ENCODE measurements at places on chromosomes 12 and 14.
A peak's percentile ranks its signal among the peaks of the same experiment; 100 is the strongest.

DNA sequence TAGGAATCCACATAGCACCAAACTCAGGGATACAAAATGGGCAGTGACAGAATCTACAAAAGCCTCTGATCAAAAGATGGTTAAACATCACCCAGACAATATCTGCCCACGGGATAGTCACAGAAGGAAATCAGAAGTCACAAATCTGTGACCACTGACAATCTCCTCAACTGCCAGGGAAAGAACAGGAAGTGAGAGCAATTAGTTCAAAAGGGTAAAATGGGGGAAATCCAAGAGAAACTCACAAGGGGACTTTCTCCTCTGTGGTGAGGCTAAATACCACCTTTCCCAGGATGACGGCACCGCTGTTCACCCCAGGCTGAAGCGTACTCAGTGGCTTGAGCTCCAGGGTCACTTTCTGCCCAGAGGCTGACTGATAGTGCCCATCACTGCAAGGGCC lies 10.7 kb downstream of the TTC5 start:
- peaks cover 4% of the 10 kb centered on the region for H3K4me1 ChIP-seq
- H3K4me3 ChIP-seq: no peak overlapping the region
- H3K27me3 ChIP-seq: no peaks in the 10 kb centered on the region
- H3K36me3 ChIP-seq: peaks cover 81% of the 10 kb centered on the region

DNA sequence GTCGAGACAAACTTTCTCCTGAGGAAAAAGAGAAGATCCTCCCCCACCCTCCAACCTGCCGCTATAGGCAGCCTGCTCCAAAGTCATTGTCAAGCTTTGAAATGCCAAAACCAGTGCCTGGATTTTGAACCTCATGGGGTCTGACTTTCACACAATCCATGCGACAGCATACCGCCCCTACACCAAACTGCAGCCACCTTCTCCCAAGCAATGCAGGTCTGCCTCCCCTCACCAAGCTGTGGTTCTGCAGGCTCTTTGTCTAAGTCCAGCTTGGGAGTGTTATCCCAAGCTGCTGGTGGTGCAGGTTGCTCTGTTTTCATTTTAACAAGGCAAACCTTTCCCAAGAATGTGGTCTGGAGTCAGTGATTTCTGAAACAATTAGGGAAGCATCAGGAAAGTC lies 12.4 kb downstream of the TBX5 start:
- no peak for DNase-seq
- peaks cover 87% of the 10 kb centered on the region for H3K27me3 ChIP-seq
- H3K27ac ChIP-seq: no peak overlapping the region
- H3K4me1 ChIP-seq: no peaks in the 10 kb centered on the region
- H3K4me3 ChIP-seq: no peak overlapping the region
- no peaks in the 10 kb centered on the region for H3K36me3 ChIP-seq

DNA sequence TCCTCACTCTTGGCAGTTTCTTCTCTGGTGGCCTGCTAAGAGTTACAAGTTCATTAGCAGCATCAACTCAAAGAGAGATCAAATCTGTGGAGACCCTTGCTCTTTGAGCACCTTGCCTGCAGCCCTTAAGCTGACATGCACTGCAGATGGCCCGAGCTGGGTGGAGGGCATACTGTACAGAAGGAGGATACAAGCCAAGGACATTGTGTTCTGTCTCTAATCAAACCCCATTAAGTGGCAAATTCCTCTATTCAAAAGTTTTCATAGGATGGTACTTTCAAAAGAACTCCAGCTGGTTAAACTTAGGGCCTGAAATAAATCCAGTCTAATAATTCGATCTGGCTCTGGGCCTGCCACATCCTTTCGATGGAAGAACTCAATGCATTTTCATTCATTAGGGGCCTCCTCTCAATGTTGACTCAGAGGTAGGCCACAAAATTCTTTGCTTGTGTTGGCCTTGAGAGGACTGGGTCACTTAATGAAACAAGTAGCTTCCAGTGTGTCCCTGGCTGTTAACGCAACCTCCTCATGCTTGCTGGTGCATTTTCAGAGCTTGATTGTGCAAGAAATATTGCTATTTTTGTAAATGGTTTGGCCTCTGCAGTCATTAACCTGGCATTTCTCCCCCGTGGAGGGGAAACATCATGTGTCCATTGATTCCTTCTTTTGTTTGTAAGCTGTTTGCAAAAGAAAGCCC lies 318.2 kb downstream of the NUAK1 start:
- no peaks in the 10 kb centered on the region for H3K36me3 ChIP-seq
- H3K27me3 ChIP-seq: no peaks in the 10 kb centered on the region
- no peak for DNase-seq
- H3K4me1 ChIP-seq: no peaks in the 10 kb centered on the region
- H3K27ac ChIP-seq: no peak overlapping the region

- H3K27me3 ChIP-seq: no peaks in the 10 kb centered on the region
- H3K36me3 ChIP-seq: no peaks in the 10 kb centered on the region
- H3K4me1 ChIP-seq: peaks cover 29% of the 10 kb centered on the region
- H3K4me3 ChIP-seq: no peak overlapping the region
Measured at GRCh38 chr12:124837958-124838803, 25.5 kb downstream of the SCARB1 start.

DNA sequence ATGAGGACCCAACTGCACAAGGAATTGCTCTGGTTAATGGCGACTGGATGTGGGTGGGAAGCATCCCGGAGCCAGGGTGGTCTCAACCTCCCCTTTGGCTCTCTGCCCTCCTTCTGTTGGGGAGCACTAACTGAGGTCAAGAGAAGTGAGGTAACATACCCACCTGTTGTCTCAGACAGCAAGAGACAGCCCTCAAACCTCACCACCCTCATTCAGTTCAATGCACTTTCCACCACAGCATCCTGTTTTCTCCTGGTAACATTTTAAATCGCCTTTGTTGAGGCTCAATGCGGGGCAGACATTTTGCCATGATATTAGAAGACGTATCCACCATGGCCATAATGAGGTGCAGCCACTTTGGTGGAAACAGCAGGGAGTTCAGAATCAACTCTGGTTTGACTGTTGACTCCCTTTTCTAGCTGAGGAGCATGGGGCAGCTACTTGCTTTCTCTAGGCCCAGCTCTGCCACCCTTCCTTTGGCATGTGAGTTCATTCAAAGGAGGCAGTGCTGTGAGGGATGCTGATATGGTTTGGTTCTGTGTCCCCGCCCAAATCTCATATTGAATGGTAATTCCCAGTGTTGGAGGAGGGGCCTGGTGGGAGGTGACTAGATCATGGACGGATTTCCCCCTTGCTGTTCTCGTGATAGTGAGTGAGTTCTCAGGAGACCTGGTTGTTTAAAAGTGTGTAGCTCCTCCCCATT lies 338.6 kb downstream of the PCNX1 start:
- H3K4me3 ChIP-seq: no peak overlapping the region
- H3K36me3 ChIP-seq: no peaks in the 10 kb centered on the region
- H3K27ac ChIP-seq: no peak overlapping the region
- no peaks in the 10 kb centered on the region for H3K27me3 ChIP-seq
- H3K4me1 ChIP-seq: peaks cover 7% of the 10 kb centered on the region
- no peak for DNase-seq

- no peak overlapping the region for H3K27ac ChIP-seq
- H3K4me3 ChIP-seq: no peak overlapping the region
- peaks cover 78% of the 10 kb centered on the region for H3K36me3 ChIP-seq
- H3K27me3 ChIP-seq: no peaks in the 10 kb centered on the region
- no peak for DNase-seq
- H3K4me1 ChIP-seq: no peaks in the 10 kb centered on the region
Measured at GRCh38 chr12:58870595-58870994, 49.7 kb downstream of the LRIG3 start.

GRCh38 chr12:126667339-126667738 lies 1599.6 kb upstream of the TMEM132C start:
- peak overlapping the region; percentile 96 for H3K27ac ChIP-seq
- H3K4me1 ChIP-seq: peaks cover 37% of the 10 kb centered on the region
- DNase-seq: peak; percentile 75
- H3K27me3 ChIP-seq: no peaks in the 10 kb centered on the region

DNA sequence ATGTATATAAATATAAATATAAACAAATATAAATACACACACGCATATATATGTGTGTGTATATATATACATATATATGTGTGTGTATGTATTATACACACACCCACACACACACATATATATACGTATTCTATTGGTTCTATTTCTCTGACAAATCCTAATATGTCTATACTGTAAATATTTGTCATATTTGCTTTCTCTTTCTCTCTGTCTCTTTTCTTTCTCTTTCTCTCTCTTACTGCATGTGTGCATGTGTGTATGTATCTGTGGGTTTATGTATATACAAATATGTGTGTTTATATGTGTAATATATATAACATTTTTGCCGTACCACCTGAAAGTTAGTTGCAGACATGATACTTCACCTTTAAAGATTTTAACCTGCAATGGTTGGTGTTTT lies 174.2 kb upstream of the PLEKHG7 start:
- no peaks in the 10 kb centered on the region for H3K36me3 ChIP-seq
- H3K4me1 ChIP-seq: no peaks in the 10 kb centered on the region
- H3K4me3 ChIP-seq: no peak overlapping the region
- H3K27me3 ChIP-seq: no peaks in the 10 kb centered on the region

DNA sequence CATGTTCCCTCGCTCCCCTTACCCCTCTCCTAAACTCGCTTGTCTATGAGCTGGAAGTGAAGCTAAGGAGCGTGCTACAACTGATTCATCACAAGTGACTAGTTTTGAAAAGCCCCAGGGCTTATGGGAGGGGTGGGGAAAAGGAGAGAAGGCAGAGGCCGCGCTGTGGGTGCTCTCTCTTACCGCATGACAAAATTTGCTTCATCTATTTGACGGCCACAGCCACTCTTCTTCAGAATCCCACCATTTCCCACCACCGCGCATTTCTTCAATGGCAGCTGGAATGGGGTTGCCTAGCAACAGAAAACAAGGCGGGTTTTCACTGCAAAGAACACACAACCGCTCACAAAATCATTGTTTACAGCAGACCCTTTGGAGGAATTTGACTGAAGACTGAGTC lies 79.4 kb downstream of the ST8SIA1 start:
- no peak overlapping the region for H3K4me3 ChIP-seq
- no peak for DNase-seq
- no peaks in the 10 kb centered on the region for H3K4me1 ChIP-seq
- H3K27me3 ChIP-seq: no peaks in the 10 kb centered on the region
- no peaks in the 10 kb centered on the region for H3K36me3 ChIP-seq

- H3K27ac ChIP-seq: no peak overlapping the region
- no peaks in the 10 kb centered on the region for H3K36me3 ChIP-seq
- no peak for DNase-seq
- no peaks in the 10 kb centered on the region for H3K27me3 ChIP-seq
- peaks cover 1% of the 10 kb centered on the region for H3K4me1 ChIP-seq
- H3K4me3 ChIP-seq: no peak overlapping the region
Measured at GRCh38 chr14:61404637-61405036, 83.3 kb downstream of the PRKCH start.

- no peak for DNase-seq
- peaks cover 44% of the 10 kb centered on the region for H3K4me1 ChIP-seq
- peak overlapping the region; percentile 97 for H3K27ac ChIP-seq
- H3K4me3 ChIP-seq: no peak overlapping the region
Measured at GRCh38 chr14:54686871-54687749, 120.2 kb downstream of the SAMD4A start.

DNA sequence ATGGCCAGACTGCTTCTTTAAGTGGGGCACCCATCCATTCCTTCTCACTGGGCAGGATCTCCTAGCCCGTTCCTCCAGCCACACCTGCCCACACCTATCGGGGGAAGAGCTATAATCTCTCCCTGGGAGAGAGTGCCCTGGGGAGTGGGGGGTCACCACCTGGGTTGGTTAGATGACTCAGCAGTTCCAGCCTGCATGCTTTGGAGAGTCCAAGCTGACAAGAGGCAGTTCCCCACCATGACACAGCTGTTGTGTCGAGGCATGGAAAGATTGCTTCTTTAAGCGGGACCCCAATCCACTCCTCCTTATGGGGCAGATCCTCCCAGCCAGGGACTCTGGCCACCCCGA lies 52.6 kb upstream of the PPFIA2 start:
- no peaks in the 10 kb centered on the region for H3K36me3 ChIP-seq
- H3K27me3 ChIP-seq: no peaks in the 10 kb centered on the region
- no peaks in the 10 kb centered on the region for H3K4me1 ChIP-seq
- no peak overlapping the region for H3K27ac ChIP-seq

- H3K4me3 ChIP-seq: no peak overlapping the region
- no peaks in the 10 kb centered on the region for H3K36me3 ChIP-seq
- H3K27ac ChIP-seq: no peak overlapping the region
- peaks cover 15% of the 10 kb centered on the region for H3K4me1 ChIP-seq
- H3K27me3 ChIP-seq: no peaks in the 10 kb centered on the region
Measured at GRCh38 chr14:47261350-47261749, 414.1 kb downstream of the MDGA2 start.

- peak overlapping the region; percentile 68 for H3K27ac ChIP-seq
- no peaks in the 10 kb centered on the region for H3K27me3 ChIP-seq
- peaks cover 14% of the 10 kb centered on the region for H3K4me1 ChIP-seq
- DNase-seq: peak; percentile 75
- H3K4me3 ChIP-seq: peak overlapping the region; percentile 79
- peaks cover 26% of the 10 kb centered on the region for H3K36me3 ChIP-seq
Measured at GRCh38 chr14:69151458-69152180, 1.3 kb downstream of the DCAF5 start.

DNA sequence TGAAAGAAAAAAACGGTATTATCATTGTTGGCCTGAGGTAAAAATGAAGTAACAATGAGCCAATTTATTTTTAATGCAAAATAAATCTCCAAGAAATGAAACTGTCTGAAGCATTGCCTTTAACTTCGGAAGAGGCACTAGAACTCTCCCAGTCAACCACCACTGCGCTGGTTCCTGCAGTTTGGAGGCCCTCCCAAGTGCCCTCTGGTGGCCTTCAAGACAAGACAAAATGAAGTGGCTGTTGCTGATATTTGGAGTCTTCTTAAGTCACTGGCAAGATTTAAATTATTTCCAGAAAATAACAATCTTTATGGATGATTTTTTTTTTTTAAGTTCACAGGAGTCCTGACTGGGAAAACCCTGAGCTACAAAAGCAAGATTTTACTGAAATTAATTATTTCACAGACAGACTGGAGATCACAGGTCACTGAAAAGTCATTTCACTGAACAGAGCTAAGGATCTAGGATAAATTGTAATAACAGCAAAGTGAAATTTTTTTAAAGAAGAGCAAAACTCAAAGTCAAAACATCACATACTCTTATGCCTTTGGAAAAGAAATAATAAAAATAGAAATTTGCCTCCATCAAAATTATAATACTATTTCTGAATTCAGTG lies 58.2 kb downstream of the DICER1 start:
- peaks cover 2% of the 10 kb centered on the region for H3K4me1 ChIP-seq
- H3K27me3 ChIP-seq: no peaks in the 10 kb centered on the region
- no peak overlapping the region for H3K4me3 ChIP-seq

DNA sequence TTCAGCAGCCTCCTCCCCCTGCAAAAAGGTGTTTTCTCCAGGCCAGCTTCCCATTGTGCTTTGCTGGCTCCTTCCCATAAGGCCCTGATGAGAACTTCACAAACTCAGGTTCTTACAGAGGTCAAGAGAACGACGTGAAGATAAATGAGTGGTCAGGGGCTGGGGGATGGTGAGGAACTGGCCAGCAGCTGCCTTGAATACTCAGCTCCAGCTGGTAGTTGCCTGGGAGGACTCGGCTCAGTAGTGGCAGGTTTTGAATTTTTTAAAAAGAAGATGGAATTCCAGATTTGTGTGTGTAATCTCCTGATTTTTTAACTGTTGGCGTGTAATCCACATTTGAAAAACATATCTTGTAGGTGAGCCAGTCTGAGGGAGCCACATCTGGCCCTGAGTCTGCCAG lies 5.9 kb downstream of the DDX55 start:
- H3K4me1 ChIP-seq: no peaks in the 10 kb centered on the region
- no peak overlapping the region for H3K4me3 ChIP-seq
- no peak for DNase-seq
- H3K36me3 ChIP-seq: peaks cover 89% of the 10 kb centered on the region

- H3K36me3 ChIP-seq: peaks cover 95% of the 10 kb centered on the region
- peaks cover 33% of the 10 kb centered on the region for H3K4me1 ChIP-seq
- peak overlapping the region; percentile 94 for H3K27ac ChIP-seq
Measured at GRCh38 chr12:108816652-108817335, 40.6 kb downstream of the SSH1 start.

All from RWPE2 (cell line).